Stimulated activated CD4-positive, alpha-beta T cell treated with anti-CD3 and anti-CD28 coated beads, TNF-alpha, amount 100 ng/mL, for 1 hour (primary cell): ENCODE measurements at places on chromosomes 4 and X.

DNA sequence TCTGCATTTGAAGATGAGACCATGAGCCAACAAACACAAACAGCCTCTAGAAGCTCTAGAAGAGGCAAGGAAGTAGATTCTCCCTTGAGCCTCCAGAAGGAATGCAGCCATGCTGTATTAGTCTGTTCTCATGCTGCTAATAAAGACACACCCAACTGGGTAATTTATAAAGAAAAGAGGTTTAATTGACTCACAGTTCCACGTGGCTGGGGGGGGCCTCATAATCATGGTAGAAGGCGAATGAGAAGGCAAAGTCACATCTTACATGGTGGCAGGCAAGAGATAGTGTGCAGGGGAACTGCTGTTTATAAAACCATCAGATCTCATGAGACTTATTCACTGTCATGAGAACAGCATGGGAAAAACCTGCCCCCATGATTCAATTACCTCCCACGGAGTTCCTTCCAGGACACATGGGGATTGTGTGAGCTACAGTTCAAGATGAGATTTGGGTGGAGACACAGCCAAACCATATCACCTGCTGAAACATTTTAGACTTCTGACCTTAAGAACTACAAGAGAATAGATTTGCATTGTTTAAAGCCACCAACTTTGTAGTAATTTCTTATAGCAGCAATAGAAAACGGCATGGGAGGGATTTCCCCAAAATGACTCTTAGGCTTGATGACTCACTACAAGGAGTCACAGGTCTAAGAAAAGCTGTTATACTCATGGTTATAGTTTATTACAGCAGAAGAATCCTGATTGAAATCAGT lies 284.4 kb upstream of the SFRP2 start:
- DNase-seq, result no peak

DNA sequence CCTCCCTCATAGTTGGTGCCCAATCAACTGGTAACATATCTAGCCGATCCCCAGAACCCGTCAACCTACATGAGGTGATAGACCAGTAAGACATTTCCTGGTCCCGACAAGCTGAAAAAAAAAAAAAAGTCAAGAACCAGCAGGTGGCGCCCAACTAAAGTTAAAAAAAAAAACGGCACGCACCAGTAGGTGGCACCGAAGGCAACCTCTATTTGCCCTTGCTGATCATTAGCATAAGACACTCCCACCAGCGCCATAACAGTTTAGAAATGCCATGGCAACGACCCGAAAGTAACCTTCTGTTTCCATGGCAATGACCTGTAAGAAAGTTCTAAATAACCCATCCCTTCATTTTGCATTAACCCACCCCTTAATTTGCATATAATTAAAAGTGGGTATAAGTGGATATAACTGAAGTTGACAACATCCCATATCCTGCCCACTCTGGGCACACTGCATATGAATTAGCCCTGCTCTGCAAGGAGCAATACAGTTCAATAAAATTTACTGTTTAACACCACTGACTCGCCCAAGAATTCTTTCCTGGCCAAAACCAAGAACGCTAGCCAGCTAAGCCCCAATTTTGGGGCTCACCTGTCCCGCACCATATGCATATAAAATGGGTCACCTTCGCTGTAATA lies 83.9 kb upstream of the SPANXB1 start:
- DNase-seq, result no peak

GRCh38 chrX:117743469-117744251 lies 372.9 kb downstream of the KLHL13 start:
- DNase-seq, result no peak

- no peak for DNase-seq
Measured at GRCh38 chrX:70234355-70234754, at the start of gene AWAT1. Gene AWAT1, plus strand, starts transcription at chrX:70234655. Its CDS starts 41 bp downstream, at chrX:70234696.

DNA sequence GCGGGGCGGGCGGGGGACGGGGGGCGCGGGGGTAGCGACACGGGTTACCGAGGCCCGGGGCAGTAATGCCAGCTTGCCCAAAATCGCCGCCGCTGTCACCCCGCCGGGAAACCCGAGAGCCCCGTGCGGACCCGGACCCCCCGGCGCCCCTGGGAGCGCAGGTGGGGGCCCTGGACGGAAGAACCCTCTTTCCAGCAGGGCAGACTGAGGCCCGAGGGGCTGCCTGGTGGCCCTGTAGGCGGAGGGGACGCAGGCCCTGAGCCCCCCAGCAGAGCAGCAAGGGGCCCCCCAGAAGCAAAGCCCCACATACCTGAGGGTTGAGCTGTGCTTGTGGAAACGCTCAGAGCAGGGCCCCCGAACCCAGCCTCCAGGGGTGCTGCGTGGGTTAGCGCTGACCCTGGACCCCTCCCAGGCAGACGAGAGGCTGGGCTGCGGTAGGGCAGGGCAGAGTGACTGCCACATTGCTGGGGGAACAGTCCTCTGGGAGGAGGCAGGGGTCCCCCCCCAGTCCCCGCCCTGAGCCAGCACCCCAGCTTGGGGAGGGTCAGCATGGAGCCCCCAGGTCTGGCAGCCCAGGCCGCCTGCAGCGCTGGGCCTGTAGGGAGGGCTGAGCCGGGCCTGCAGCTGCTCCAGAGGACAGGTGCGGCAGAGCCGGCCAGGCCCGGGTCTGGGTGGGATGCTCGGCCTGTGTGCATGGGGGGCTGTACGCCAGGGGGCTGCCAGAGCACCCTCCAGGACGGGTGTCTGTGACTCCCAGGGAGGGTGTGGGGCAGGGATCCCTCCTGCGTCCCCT lies 646 bp downstream of the DOK7 start:
- DNase-seq, result no peak

DNA sequence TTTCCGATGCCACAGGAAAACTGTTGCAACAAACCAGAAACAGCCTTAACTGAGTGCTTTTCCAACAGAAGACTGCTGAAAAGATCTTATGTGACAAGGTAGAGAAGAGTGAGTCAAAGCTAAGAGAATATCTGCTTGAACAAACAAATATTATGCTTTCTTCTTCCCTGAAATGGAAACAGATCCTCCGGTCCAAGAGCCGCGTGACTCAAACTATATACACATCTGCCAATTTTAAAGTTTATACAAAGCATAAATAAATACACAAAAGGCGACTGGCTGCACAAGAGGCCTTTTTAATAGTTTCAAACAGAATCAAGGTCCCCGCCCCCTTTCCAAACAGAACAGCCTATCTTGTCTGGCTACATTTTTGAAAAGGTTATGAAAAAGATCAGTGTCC lies 329.7 kb upstream of the F9 start:
- no peak for DNase-seq

GRCh38 chrX:130857207-130857606 lies 45.8 kb downstream of the ENOX2 start:
- DNase-seq, result no peak

DNA sequence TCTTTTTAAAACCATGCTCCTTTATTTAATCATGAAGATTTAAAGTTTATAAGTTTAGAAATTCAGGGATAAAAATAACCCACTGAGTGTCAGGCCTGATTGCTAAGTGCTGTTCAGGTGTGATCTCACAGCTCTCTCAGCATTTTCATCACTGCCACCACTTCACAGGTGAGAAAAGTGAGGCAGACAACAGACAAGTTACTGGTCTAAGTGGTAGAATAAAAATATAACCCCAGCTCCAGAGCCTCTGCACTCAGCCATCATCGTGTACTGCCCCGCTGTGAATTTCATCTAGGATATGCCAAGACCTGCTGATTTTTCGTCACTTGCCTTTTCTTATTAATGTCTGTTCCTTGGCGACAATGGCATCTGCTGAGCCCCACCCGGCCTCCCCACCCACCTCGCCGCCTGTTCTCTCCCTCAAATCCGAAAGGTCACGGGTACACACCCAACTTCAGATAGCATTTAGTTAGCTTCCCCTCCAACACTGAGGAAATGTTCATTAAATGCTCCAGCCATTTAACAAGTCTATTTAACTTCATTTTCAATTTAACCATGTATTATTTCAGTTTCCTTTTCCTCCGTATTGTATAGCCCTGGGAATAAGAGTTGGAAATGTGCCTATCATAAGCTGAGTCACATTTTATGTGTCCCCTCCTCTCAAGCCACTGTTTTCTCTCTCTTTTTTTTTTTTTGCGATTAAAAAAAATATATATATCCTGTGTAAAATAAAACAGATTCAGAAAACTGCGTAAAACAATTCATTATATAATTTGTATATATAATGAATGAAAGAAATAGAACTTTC lies 236.5 kb downstream of the CBR4 start:
- no peak for DNase-seq

DNA sequence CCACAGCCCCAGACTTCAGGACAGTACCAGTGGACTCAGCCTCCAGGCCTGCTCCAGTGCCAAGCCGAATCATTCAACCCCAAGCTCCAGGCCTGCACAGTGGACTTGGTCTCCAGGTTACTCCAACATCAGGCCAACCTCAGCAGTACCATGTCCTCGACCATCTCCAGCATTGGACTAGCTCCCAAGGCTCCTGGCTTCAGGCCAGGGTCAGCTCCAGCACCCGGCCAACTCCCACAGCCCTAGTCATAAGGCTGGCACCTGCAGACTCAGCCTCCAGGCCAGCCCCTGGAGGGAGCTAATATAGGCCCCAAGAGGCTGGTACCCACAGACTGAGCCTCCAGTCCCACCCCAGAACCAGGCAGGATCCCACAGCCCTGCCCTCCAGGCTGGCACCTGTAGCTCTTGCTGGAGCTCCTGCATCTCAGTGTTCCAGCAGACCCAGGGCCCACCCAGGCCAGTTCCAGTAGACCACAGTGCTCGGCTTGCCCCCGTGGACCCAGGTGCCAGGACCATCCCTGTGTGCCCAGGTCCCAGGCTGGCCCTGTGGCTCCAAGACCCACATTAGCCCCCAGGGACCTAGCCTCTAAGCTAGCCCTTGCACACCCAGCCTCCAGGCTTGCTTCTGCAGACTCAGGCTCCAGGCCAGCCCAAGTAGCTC lies 25.6 kb downstream of the ZMAT1 start:
- DNase-seq, result no peak

- DNase-seq, result no peak
Measured at GRCh38 chrX:94204524-94204923, 530.5 kb downstream of the FAM133A start.

- no peak for DNase-seq
Measured at GRCh38 chr4:181849472-181849871, 393.7 kb upstream of the TENM3 start.

DNA sequence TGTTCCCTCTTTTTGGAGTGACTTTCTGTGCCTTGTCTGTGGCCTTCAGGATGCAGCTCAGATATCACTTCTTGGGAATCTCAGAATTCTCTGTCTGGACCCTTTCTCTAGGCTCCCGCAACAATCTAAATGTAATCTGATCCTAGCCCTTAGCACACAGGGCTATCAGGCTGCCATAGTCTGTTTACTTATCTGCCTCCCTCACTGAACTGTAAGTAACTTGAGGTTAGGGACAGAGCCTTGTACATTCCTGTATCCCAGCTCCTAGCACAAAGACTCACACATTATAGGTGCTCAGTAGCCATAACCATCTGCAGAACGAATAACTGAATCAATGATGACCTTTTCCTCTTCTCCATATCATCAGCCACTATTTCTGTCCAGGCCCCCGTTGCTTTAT lies 69.5 kb downstream of the RTL9 start:
- no peak for DNase-seq

DNA sequence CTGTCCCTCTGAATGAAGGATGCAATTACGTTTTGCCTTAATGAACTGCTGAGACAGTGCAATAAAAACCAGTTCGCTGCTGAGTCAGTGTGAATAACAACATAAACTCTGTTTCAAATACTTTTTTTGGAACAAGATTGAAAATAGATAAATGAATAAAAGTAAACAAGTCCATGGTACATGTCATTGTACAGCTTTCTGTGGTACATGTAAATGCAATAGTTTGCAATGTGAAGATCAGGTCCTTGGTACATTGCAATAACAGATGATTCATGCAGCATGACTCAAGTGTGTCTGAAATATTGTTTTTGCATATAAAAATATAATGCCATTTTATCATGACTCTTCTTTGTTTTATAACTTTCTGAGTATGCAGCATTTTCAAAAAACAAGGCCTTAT lies 193.4 kb upstream of the PACRGL start:
- DNase-seq, result no peak

DNA sequence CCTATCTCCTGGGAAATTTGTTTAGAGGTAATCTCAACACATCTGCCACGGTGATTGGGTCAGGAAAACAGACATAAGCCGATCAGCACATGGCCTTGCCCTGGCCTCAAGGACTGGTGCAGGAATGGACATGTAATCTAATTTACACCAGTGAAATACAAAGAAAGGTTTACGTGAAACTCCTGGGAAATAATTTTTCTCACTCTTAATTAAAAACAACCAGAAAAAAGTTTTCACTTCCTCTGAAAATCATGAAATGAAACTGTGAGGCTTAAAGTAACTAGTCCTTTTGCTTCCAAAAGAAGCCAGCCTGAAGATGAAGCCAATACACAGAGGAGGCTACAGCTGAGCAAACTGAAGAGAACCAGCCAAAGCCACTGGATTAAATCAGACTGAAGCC lies 154.1 kb upstream of the FAM241A start:
- DNase-seq, result no peak

DNA sequence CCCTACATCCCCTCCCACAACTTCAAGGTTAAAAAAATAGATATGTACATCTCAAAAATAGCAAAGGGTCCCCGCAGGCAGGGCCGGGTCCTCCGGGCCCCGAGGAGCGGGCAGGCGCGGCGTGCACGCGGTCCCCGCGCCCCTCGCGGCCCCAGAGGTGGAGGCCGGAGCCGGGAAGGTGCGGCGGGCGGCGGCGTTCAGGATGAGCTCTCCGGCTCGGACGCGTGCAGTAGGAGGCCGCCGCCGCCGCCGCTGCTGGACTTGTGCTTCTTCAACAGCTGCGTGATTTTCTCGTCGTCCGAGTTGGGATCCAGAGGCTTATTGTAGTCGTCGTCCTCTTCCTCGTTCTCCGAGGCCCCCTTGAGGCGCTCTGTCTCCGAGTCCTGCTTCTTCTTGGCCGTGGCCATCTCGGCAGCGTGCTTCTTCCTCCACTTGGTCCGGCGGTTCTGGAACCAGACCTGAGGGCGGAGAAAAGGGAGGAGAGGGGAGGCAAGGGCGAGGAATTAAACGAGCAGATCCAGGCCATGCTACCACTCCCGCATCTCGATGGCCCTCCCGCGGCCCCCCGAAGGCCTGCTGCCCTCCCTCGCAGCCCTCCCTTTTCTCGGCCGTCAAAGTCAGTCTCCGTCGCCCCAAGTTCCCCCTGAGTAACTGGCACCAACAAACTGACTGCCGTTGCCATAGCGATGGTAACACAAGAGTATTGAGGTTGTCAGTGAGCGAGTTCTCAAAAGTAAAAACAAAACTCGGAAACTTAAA lies 5.8 kb downstream of the NKX6-1 start:
- no peak for DNase-seq

GRCh38 chr4:85808864-85809263 lies 333.9 kb downstream of the ARHGAP24 start:
- DNase-seq, result no peak

- DNase-seq, result no peak
Measured at GRCh38 chr4:2834001-2834921, 9.4 kb upstream of the ADD1 start.

- DNase-seq, result no peak
Measured at GRCh38 chrX:48504261-48504660, 4.5 kb upstream of the PORCN start.

- DNase-seq, result no peak
Measured at GRCh38 chr4:77776182-77777134, 42.7 kb downstream of the CNOT6L start.

DNA sequence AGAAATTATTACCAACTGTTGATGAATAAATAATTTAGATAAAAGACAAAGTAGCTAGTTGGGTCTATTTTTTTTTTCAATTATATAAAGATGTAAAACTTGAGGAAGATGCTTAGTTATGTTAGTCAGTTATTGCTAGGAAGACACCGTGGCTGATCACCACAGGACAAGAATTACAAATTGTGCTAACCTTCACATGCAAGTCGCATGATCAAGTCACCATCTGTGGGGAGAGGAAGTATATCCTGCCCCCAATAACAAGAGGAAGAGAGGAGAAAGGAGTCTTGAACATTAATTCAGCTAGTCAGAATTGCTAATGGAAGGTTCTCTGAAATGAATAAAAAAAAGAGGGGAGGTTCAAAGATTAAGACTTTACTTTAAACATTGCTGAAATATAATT lies 52.3 kb downstream of the CPEB2 start:
- no peak for DNase-seq
